A549 treated with CpdA at 1 μM for 4 hours (cell line): ENCODE measurements at places on chromosomes 11 and 22. TPM values are rescaled to one million over a fixed set of nuclear protein-coding genes. Genes with fewer than 3 reads are reported as not detected.

Gene LRRC56
- 0.55 to 0.74 TPM (median 0.66 TPM) in 5 replicates for total RNA-seq

Gene ADORA2A
- 0.88 to 1.0 TPM (median 0.94 TPM) in 5 replicates for total RNA-seq

Gene RCOR2
- 0.55 to 1.1 TPM (median 1.0 TPM) in 5 replicates for total RNA-seq

Gene KCNK4
- 0.07 to 0.24 TPM in 2 of 5 replicates, not detected in the others for total RNA-seq

Gene SLC22A8
- not detected in 5 replicates for total RNA-seq

Gene OR10G7
- total RNA-seq = not detected in 5 replicates

Gene CYTH4
- total RNA-seq = 0.82 to 1.2 TPM (median 1.0 TPM) in 5 replicates

Gene APOBEC3B
- total RNA-seq = 29.0 to 34.9 TPM (median 30.1 TPM) in 5 replicates

Gene OR51G2
- total RNA-seq = not detected in 5 replicates

Gene PNPLA5
- 0.06 TPM in 1 of 5 replicates, not detected in the others for total RNA-seq

Gene CDC42BPG
- 1.4 to 1.8 TPM (median 1.6 TPM) in 5 replicates for total RNA-seq

Gene RPS6KA4
- total RNA-seq = 54.4 to 70.5 TPM (median 64.5 TPM) in 5 replicates

Gene NUP98
- total RNA-seq = 60.8 to 73.1 TPM (median 67.4 TPM) in 5 replicates

Gene GUCY1A2
- 0.01 to 0.04 TPM (median 0.03 TPM) in 5 replicates for total RNA-seq

Gene THRSP
- not detected in 5 replicates for total RNA-seq

Gene ART5
- 0.17 to 0.55 TPM (median 0.33 TPM) in 5 replicates for total RNA-seq

Gene CREB3L1
- total RNA-seq = 4.5 to 5.8 TPM (median 5.7 TPM) in 5 replicates

Gene NCAM1
- total RNA-seq = 0.18 TPM in 1 of 5 replicates, not detected in the others

Gene C11orf21
- not detected in 5 replicates for total RNA-seq

Gene GRIA4
- not detected in 5 replicates for total RNA-seq

Gene TENM4
- total RNA-seq = 0.01 to 0.13 TPM (median 0.02 TPM) in 5 replicates

Gene OR5D16
- total RNA-seq = not detected in 5 replicates

Gene LMNTD2
- total RNA-seq = 2.0 to 3.5 TPM (median 2.3 TPM) in 5 replicates

Gene WNT7B
- total RNA-seq = 108 to 146 TPM (median 138 TPM) in 5 replicates

Gene PMM1
- total RNA-seq = 24.4 to 29.8 TPM (median 28.7 TPM) in 5 replicates

Gene SYVN1
- 34.7 to 49.8 TPM (median 46.9 TPM) in 5 replicates for total RNA-seq

Gene CALCA
- 0.03 TPM in 1 of 5 replicates, not detected in the others for total RNA-seq

Gene XPNPEP3
- 7.0 to 10.0 TPM (median 8.3 TPM) in 5 replicates for total RNA-seq

Gene POTEH
- total RNA-seq = 0.06 TPM in 1 of 5 replicates, not detected in the others

Gene SMC1B
- total RNA-seq = 0.02 to 0.04 TPM in 2 of 5 replicates, not detected in the others
